H1 (cell line): ENCODE measurements at places on chromosomes 5 and 9. TPM values are rescaled to one million over a fixed set of nuclear protein-coding genes. Genes with fewer than 3 reads are reported as not detected.

DNA sequence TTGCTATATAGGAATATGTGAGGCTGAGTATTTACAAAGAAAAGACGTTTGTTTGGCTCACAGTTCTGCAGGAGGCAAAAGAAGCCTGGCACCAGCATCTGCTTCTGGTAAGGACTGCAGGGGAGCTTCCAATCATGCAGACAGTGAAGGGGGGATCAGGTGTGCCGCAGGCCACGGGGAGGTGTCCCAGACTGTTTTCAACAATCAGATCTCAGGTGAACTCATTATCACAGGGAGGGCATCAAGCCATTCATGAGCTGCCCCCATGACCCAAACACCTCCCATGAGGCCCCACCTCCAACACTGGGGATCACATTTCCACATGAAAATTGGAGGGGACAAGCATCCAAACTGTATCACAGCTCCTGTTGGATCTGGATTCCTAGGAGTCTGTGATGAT is 30.4 kb upstream of the TRIM14 start:
- DNase-seq, result no peak

Gene DAB2IP
- total RNA-seq, result 39.5 and 41.4 TPM in 2 replicates

Gene PCDHGB3
- 1.3 and 1.6 TPM in 2 replicates for total RNA-seq

GRCh38 chr9:128683340-128684064 is 5.5 kb upstream of the SET start:
- DNase-seq, result peak; percentile 92

- no peak for DNase-seq
These were observed 135.1 kb upstream of the RFX3 start for GRCh38 chr9:3660936-3661335.

- no peak for DNase-seq
These were observed 102.5 kb upstream of the GABRP start for GRCh38 chr5:170681013-170681433.

GRCh38 chr5:154039458-154039829 is 677 bp downstream of the MFAP3 start:
- no peak for DNase-seq

Gene GLRA1
- not detected in 2 replicates for total RNA-seq

GRCh38 chr5:65141493-65141892 is 340.2 kb downstream of the ADAMTS6 start:
- no peak for DNase-seq

Gene IFNK
- not detected in 2 replicates for total RNA-seq

GRCh38 chr5:151024440-151025249 is 4.3 kb downstream of the GPX3 start:
- DNase-seq, result no peak

- DNase-seq, result no peak
These were observed 41.4 kb downstream of the PSIP1 start for GRCh38 chr9:15469406-15469805.

- DNase-seq, result no peak
These were observed 36.1 kb downstream of the TLE1 start for GRCh38 chr9:81653240-81653639.

GRCh38 chr9:115262477-115262876 is 144.5 kb upstream of the TNC start:
- DNase-seq, result no peak

DNA sequence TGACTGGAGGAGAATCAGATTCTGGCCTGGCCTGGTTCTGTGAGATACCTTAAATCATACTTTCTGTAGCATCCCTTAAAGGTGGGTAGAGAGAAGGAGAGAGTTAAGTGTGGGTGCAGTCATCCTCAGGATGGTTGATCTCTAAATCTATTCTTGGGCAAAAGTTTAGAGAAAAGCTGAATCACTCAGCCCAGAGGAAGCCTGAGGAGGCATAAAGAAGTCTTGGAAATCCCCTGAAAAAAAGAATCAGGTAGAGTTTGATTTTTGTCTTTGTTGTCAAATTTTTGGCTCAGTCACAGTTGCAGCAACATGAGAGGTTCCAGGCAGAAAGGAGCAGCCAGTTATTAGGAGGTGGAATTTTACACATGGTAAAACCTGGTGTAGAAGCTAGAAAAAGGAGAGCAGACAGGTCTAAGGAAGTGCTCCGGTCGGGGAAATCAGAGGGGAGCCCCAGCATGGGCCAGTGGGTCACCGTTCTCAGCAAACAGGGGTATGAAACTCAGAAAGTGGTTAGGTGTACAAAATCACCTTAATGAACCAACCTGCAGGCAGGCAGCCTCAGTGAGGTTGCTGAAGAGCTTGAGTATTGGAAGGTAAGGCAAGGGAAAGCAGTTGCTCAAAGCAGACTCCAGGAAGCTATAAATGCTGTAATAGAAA is 116.2 kb upstream of the CNTLN start:
- DNase-seq, result no peak

Gene TMC1
- 0.82 and 0.95 TPM in 2 replicates for total RNA-seq

Gene OR1J2
- not detected in 2 replicates for total RNA-seq

Gene SPATA31C1
- 0.11 TPM in 1 of 2 replicates, not detected in the other for total RNA-seq

DNA sequence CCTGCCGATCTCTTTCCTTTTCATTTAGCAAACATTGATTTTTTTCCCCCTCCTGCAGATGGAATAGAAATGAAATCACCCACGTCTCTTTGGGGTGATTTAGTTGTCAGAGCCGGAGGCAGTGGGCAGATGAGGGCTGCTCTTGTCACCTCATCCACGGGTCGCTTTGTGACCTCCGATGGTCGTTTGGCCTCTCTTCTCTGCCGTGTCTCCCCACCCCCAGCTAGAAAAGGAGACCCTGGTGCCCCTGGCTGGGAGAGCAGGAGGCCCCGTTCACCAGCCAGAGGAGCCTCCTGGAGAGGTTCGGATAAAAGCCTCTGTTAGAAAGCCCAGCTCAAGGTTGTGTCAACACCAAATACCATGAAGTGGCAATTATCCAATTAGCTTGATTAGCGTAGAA is 21.6 kb upstream of the RXRA start:
- DNase-seq, result no peak

- DNase-seq, result no peak
These were observed 407.7 kb upstream of the GRAMD2B start for GRCh38 chr5:126015235-126016181.

GRCh38 chr5:24642022-24642421 is 2.8 kb downstream of the CDH10 start:
- DNase-seq, result no peak

- DNase-seq, result no peak
These were observed 198.8 kb downstream of the AUH start for GRCh38 chr9:91162784-91163443.

DNA sequence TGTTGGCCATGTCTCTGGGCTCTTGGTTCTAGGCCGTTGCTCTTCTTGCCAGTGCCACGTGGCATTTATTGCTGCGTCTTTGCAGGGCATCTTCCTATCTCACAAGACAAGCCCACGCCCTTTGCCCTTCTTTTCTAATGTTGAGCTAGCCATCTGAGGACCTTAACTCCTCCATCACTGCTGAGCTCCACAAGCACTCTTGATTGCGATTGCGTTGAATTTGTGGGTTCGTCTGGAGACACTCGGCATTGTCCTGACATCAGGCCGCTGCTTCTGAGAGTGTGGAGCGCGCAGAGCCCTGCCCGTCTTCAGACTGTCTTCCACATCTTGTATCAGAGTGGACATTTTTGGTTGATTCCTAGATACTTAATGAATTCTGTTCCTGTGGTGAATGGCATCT is 14.5 kb upstream of the FCN1 start:
- no peak for DNase-seq

- peak; percentile 37 for DNase-seq
These were observed 303.8 kb upstream of the IRX4 start for GRCh38 chr5:2186472-2187015.

Gene NPDC1
- total RNA-seq, result 41.9 and 44.1 TPM in 2 replicates

GRCh38 chr5:112729630-112730029 is 8.1 kb upstream of the APC start:
- DNase-seq, result no peak

DNA sequence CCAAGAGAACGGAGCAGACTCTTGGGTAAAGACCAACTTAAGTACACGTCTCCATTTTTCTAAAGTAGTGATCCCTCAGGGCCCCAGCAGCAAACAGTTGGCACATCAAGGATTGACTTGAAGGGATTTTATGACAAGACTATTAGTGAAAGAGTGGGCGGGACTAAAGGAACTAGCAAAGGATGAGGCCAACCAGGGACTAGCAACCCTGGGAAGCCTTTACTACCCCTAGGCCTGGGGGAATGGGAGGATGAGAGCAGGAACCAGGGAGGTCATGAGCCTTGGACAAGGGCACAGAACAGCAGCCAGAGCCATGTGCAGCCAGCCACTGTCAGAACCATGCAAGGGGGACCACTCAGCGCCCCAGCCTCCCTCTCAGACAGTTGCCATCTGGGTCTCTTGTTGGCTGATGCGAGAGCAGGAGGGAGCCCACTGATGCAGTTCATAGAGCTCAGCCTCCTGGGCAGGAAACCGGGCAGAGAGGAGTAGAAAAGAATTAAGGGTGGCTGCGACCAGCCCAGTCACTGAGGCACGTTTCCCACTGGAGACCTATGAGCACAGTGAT is 28.1 kb downstream of the TGFBI start:
- DNase-seq, result no peak

DNA sequence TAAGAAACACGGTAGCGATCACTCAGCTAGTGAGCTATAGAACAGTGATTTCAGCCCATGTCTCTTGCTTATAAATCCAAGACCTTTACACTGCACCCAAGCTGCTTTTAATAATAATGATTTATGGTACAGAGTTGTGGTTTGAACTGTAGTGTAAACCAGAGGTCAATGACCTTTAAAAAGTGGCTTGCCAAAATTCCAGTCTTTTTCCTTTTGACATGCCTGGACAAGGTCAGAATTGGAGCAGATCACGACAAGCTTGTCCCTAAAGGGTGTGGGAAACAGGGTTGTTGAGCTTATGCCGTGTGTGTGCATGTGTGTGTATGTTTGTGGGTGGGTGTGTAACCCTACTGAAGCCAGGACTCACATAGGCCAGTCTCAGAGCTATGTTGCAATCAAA is 225.3 kb upstream of the CLINT1 start:
- DNase-seq, result no peak

DNA sequence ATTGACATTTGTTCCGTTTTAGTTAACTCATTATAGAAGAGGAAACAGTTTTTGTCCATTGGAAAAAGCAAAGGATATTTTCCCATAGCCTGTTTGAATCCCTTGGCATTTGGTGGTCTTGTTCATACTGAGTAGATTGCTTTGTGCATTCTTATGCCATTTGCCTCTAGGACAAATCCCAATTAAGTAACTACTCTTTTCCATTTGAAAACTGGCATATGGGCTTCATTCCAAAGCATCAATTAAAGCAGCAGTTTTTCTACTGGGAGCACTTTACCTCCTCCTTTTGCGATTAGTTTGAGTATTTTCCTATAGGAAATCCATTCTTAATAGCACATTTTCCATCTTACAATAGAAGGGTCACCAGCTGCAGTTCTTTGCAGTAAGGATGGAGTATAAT is 31.2 kb downstream of the GPR21 start:
- DNase-seq, result no peak

Gene PRUNE2
- total RNA-seq, result 13.2 and 13.3 TPM in 2 replicates

DNA sequence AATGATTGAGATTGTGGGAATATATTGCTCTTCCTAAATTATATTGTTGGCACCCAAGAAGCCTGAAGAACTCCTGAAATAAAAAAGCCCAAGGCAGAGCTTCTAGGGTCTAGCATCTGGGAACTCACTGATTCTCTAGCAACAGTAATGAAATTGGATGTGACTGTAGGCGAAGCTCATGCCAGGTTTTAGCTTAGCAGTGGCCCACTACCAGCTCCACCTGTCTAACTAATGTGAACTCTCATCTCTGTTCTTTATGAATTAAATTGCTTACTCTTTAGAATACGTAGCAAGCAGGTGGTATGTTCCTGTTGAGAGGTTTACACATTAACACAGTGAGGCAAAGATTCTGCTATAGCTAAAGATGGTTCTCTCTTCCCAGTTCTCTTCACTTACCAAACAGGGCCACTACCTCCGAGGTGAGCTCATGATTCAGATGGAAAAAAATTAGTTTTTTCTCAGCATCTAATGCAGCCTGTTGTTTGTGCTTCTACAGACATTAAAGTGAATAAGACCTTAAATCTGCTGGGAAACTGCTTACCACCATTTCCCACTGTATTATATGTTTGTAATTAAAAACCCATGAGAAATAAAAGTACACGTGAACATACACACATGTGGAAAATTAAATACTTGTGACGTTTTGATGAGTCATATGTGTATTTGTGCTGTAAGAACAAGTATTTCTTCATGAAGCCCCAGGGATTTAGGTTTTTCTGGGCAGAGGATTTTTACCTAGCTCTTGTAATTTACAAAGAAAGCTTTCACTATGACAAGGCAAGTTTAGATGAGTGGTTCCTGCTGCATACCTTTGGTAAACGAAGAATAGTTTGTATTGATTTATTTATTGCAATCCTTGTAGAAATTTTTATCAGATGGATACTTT is 360.1 kb downstream of the KDM4C start:
- no peak for DNase-seq

Gene PAEP
- total RNA-seq, result not detected in 2 replicates

DNA sequence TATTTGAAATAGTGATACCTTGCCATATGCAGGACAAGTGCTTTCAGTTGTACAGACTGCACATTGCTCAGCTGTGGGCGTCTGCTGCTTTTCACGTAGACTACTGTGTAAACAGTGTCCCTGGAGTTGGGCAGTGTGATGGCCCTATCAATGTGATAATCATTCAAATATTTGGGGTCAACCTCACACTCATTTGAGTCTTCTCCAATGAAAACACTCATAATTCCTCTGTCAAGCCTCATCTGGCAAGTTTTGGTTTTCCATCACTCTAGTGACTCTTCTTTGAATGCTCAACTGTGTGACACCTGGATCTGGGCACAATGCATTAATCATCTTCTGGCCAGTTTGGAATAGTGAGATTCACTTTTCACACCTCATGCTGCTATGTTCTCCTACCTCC is 64.4 kb downstream of the UGCG start:
- no peak for DNase-seq

Gene PGM5
- not detected in 2 replicates for total RNA-seq

GRCh38 chr5:16544607-16545374 is 72.0 kb downstream of the RETREG1 start:
- no peak for DNase-seq
